ENCODE measurements at places on chromosomes 6 and 20. TPM values are rescaled to one million over a fixed set of nuclear protein-coding genes. Genes with fewer than 3 reads are reported as not detected.

Gene TGM6
- total RNA-seq = not detected

Gene PRPH2
- not detected for total RNA-seq

Gene SEL1L2
- not detected for total RNA-seq

Gene TSPO2
- total RNA-seq = not detected

Gene IMPG1
- total RNA-seq = not detected

Gene DEFB132
- total RNA-seq = not detected

Gene ANKRD66
- not detected for total RNA-seq

Data from naive thymus-derived CD4-positive, alpha-beta T cell (primary cell).